ENCODE measurements at places on chromosomes 12 and 14.

DNA sequence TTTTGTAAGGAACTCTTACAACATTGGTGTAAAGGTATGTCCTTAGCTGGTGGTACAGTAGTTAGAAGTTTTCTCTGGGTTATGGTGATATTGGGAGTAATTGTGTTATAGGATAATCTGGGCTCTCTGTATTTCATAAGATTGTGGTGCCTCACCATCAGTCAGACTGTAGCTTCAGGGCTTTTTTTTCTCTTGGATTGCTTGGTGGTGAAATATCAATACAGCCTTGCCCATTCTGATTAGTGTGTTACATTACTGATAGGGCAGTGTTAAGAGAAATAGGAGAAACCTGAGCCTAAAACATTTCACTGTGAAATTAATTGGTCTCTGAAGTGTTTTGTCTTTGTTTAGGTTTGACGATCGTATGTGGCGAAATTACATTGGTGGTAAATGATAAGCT lies 71.0 kb downstream of the RCOR1 start:
- DNase-seq = no peak

DNA sequence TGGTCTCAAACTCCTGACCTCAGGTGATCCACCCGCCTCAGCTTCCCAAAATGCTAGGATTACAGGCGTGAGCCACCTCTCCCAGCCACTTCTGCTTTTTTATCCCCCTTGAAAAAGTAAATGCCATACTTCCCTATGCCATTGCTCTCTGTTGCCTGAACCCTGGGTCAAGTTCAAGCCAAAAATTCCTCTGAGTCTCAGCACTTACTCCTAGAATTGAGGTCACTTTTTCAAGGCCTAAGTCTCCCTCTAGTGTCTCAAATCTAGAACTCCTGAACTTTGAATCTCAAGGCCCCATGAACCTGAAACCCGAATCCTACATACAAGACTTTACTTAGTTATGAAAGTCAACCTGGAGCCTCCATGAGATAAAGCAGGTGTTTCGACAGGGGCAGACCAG lies 1.4 kb upstream of the APOBEC1 start:
- DNase-seq = no peak

- no peak for DNase-seq
Measured at GRCh38 chr12:52796839-52797528, 1.1 kb upstream of the KRT3 start.

GRCh38 chr14:85415015-85415712 lies 114.8 kb upstream of the FLRT2 start:
- DNase-seq = no peak

DNA sequence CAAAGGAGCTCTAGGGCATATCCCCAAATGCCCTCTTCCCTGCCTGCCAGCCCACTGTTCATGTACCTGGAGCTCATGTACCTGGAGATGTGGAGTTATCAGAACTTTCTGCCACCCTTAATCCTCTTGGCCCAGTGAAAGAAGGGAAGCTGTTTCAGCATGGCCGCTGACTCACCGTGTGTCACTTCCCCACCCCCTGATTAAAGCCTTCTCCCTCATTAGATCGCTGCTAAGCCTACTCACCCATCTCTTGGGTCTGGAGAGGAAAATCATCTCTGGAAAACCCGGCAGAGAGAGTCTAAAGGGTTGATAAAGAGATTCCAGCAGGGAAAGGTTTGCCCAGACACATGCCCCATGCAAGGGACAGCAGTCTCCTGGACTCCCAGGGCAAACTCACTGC lies 4.5 kb upstream of the LTBP2 start:
- DNase-seq = no peak

DNA sequence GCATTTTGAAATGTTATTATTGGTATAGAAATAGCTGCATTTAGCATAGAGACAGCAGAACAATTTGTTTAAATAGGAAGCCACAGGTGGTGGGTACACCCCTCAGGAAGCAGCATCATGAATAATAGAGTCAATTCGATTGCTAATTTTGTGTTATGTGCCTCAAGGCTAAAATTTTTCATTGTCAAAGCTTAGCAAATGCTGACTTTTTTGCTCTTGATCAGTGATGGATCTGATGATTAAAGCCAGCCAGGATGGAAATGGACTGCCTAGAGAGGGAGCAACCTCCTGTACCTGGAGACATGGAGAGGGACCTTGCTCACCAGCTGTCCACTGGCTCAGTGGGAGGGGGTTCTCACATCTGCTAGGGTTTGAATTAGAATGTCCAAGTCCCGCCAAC lies 4.5 kb upstream of the KRT8 start:
- DNase-seq = no peak

DNA sequence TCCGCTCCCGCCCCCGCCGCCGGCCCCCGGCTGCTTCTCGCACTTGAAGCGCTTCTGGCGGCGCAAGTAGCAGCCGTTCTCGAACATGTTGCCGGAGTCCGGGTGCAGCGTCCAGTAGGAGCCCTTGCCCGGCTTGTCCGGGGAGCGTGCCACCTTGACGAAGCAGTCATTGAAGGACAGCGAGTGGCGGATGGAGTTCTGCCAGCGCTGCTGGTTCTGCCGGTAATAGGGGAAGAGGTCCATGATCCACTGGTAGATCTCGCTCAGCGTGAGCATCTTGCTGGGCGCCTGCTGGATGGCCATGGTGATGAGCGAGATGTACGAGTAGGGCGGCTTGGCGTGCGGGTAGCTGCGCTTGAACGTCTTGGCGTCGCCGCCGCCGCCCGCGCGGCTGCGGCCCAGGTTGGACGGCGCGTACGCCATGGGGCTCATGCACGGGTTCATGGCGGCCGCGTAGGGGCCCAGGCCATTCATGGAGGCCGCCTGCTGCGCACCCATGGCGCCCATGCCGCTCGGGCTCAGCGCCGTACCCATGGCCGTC lies 3.0 kb downstream of the FOXA1 start:
- DNase-seq = no peak

GRCh38 chr12:57895389-57896114 lies 45.8 kb upstream of the ATP23 start:
- DNase-seq = no peak

GRCh38 chr12:40730281-40730680 lies 38.0 kb downstream of the CNTN1 start:
- no peak for DNase-seq

- no peak for DNase-seq
Measured at GRCh38 chr12:120012067-120012621, 23.1 kb downstream of the BICDL1 start.

DNA sequence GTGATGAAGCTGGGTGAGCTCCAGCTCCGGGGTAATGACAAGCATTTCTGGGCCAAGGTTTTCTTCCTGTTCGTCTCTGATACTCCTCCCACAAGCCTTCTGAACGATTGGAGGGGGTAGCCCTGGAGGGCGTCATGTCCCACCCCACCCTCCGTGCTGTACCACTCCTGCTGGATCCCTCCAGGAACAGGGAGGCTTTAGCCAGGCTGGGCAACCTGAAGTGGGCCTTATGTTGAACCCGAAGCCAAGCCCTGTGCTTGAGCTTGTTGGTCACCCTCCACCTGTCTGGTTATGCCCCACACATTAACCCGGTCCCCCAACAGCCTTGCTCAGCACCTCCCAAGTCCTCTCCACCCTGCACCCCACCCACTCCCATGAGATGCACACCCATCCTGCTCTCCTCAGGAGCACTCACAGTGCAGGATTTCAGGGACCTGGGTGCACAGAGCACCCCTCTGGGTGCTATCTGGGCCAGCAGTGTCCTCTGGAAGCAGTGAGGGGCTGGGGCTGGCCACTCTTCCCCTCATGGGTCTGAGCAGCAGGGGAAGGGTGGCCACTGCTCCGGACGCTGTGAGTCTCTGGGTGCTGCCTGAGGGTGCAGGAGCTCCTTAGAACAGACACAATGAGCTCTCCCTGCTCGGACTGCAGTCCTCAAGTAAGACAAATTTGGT lies 6.8 kb upstream of the KRT83 start:
- DNase-seq = no peak

- peak; percentile 33 for DNase-seq
Measured at GRCh38 chr12:14664434-14665023, 31.9 kb downstream of the GUCY2C start.

DNA sequence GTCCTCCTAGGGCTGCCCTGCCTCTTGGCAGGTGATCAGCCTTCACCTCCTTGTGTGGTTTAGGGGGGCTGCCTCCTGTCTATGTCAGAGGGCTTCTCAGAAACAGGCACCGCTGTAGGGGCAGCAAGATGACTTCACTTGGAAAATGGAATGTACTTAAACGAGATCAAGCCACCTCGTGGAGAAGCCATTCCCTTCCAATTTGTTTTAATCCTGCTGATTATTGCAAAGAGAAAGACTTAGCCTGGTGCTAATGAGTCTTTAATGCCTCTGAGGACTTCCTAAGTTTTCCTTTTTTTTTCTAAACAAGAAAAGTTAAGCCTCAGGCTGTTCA lies 62.3 kb upstream of the RFLNA start:
- DNase-seq = no peak

DNA sequence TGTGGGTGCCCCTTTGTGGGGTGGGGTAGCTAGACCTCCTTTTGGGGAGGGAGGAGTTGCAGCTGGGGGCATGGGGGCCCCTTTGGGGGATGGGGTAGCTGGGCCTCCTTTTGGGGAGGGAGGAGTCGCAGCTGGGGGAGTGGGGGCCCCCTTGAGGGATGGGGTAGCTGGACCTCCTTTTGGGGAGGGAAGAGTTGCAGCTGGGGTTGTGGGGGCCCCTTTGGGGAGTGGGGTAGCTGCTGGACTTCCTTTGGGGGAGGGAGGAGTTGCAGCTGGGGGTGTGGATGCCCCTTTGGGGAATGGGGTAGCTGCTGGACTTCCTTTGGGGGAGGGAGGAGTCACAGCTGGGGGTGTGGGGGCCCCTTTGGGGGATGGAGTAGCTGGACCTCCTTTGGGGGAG lies 7.0 kb downstream of the NACA start:
- DNase-seq = no peak

- DNase-seq = no peak
Measured at GRCh38 chr14:85438481-85438942, 91.4 kb upstream of the FLRT2 start.

DNA sequence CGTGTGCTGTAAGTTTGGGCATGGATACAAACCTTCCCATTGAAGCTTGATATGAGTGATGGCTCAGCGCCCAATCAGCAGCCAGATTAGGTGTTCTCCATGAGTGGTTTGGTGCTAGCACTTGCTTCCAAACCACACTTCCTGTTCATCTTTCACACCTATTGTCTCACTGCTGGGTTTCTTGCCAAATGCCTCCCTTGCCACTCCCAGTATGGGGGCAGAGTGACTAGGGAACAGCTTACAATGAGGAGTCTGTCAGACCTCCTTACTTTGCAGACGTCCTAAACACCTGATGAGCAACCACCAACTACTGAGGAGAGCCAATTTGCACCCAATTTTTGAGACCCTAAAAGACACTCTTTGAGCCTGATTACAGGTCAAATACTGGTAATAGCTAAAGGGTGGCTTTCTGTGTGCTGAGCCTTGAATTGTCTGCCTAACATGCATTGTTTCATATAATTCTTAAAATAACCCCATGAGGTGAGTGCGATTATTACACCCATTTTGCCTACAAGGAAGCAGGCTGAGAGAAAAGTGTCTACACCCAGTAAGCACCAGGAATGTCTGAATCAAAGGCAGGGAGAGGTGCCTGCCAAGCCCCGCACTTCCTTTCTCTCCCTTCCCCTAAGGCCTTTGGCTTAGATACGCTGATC lies 48.4 kb upstream of the FOS start:
- no peak for DNase-seq
